NCI-H510A (cell line): ENCODE measurements at places on chromosomes 4 and X.
A peak's percentile ranks its signal among the peaks of the same experiment; 100 is the strongest.

GRCh38 chr4:8319731-8320385, 50.3 kb downstream of the HTRA3 start:
- no peak for DNase-seq

DNA sequence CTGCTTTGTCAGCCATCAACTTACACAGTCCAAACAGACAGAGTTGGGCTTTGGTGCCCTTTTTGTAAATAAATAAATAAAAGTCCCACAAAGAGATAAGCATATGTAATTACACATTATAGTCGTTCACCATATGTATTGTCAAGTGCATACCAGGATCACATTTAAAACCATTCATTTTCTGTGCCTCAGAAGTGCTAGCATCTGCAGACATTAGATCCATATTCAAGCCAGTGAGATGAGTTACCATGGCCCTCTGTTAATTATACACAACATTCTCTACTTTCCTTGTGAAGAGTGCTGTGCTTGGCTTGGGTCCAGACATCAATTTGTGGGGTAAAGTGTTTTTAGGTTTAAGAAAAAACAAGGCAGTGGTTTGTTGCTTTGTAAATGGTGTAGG, 76.8 kb downstream of the ENOX2 start:
- DNase-seq: no peak

DNA sequence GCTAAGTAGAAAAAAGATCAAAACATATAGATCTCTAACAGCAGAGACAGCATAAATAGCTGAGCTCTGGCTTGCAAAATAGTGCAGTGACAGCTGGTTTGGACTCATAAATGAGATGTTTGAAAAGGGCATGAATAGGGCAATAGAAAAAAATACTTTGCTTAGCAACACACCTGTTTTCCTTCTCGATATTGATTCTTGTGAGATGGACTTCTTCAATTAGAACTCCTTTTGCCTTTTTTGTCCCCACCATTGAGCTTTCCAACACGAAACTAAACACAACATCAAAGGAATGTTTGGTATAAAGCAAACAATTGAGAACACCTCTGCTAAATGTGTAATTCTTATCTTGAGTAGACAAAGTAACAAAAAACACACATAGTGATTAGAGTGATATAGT, 726.3 kb downstream of the RAPGEF2 start:
- DNase-seq: no peak

- DNase-seq: no peak
Measured at GRCh38 chr4:27049239-27049829, 188.7 kb downstream of the STIM2 start.

- no peak for DNase-seq
Measured at GRCh38 chr4:20217951-20218350, 33.8 kb upstream of the SLIT2 start.

GRCh38 chr4:41418444-41418843, 119.5 kb upstream of the LIMCH1 start:
- DNase-seq: no peak

DNA sequence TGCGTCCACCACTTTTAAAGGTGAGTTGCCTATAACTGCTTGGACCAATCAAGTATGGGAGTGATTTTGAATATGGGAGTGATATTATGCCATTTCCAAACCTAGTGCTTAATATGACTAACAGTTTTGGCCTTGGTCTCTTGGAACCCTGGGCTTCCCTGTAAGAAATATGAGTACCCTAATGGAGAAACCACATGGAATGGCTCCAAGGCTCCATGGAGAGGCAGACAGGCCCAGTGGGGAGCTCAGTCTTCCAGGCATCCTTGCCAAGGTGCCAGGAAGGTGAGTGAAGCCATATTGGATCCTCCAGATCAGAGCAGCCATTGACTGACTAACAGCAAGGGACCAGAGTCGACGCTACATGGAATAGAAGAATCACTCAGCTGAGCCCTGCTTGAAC, 53.2 kb downstream of the MAML3 start:
- DNase-seq: no peak

GRCh38 chr4:41559940-41560516, 22.1 kb downstream of the LIMCH1 start:
- no peak for DNase-seq

DNA sequence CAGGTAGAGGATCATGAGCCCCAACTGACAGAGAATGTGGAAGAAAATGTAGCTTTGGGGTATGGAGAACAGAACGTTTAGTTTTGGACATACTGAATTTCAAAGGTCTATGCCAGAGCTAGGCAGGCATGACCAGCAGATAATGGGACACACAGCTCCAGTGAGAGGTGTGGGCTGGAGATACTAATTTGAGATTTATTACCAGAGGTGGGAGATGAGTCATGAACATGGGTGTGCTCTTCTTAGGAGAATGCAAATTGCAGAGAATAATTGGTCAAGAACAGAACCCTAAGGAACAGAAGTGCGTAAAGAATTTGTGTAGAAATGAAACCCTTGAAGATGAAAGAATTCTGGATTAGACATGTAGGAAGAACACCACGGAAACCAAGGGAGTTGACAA, 125.2 kb downstream of the PACRGL start:
- DNase-seq: no peak

GRCh38 chrX:77693594-77693993, 92.4 kb downstream of the ATRX start:
- no peak for DNase-seq

DNA sequence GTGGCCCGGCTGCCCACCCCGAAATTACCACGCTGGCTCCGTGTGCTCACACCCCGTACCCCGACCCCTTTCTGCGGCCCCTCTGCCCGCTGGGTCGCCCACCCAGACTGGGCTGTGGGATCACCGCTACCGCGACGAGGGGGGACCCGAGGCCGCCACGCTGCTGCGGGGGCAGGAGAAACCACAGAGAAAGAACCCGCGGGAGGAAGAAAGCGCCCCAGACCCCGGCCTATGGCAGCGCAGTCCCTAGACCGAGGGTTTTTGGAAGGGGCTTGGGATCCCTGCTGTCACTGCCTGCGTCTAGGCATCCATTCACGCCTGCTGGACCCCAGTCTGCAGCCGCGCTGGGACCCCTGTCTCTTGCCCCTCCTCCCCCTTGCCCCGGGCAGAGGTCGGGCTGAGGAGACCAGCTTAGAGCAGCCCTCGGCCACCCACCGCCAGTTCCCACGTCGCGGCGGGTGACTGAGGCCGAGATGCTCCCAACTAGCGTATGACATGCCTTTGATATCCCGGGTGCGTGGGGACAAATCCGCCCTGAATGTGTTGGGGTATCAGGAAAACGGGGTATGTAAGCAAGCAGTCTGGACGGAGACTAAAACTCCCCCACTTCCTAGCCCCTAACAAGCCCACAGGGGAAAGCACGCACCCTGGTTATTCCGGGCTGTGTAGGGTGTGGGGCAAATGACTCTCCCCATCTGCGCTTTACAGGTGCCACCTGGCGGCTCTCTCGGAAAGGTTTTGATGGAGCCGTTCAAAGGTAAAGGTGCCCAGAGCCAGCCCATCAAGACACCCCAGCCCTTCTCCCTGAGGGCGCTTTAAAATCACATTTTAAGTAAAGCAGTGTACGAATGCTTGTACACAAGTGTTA, 862 bp upstream of the INPP4B start:
- peak; percentile 25 for DNase-seq

DNA sequence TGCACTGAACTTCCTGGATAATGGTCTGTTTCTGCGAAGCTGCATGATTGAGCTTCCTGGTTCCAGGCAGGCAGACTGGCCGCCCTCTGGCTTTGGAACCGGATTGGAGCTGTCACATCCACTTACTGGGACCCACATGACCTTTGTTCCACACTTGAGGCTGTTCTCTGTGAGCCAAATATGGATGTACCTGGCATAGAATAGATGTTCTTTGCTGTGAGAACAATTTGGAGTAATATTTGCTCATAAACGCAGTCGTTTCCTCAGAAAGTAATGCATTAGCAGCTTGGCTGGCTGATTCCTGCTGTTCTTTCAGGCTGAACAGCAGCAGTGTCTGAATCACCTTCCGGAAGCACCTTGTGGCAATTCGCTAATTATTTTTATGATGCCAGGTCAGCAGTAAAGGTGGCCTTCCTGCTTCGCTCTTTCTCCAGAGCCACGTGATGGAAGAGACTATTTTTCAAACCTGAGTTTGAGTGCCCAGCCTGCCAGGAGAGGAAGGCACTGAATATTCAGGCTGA, 78.1 kb upstream of the BOD1L1 start:
- no peak for DNase-seq

DNA sequence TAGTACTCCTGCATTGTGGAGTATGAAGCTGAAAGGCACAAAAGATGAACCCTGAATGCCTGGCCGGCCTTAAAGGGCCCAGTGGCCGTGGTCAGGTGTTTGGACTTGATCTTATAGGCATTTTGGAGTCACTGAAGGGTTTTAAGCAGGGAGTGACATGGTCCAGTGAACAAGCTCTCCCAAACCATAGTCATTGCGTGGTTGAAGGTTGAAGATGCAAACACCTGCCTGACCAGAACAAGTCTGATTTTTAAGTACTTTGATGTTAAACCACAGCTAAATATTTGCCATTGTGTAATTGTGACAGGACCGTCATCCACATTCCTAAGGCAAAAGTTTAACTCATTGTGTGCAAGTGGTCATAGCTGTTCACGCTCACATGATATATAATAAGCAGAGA, 3.3 kb downstream of the STK32B start:
- no peak for DNase-seq

- DNase-seq: no peak
Measured at GRCh38 chr4:139898293-139898692, 232.7 kb downstream of the MGST2 start.
